ENCODE measurements at places on chromosomes 6 and 20.

DNA sequence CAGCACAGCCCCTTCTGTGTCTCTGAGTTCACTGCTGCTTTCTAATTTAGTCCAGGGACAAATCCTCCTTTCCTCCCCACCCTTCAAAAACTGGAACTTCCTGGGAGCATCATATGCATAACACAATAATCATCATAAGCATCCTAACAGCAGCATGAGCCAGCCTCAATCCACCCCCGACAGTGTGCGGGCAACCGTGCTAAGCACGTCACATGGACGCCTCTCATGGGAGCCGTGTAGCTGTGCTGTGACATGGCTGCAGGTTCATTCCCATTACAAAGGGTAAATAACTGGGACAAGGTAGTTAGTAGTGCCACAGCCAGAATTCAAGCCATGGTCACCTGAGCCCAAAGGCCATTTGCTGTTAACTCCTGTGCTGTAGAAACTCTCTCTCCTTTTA, 24.5 kb upstream of the ULBP3 start:
- no peak for DNase-seq

- DNase-seq, result no peak
These were observed 31.6 kb downstream of the PSMG4 start for GRCh38 chr6:3290149-3290930.

GRCh38 chr20:40710603-40711002, 21.6 kb upstream of the MAFB start:
- no peak for DNase-seq

DNA sequence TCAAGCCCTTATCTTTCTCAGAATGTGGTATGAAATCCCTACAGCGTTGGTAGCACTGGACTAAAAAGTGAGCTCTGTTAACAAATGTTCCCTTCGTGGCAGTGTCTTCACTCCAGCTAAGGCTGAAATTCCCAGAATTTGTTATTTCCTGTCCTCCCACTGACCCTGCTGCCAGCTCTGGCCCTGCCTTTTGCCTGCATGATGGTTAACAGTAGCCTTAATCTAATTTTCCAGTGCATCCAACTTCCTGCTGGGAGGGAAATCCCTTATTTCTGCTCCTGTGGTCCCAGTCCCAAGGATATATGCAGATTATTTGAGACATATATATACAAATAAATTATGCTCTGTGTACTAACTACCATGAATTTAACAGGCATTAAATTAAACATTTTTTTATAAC, 157.2 kb upstream of the CARMIL1 start:
- no peak for DNase-seq

DNA sequence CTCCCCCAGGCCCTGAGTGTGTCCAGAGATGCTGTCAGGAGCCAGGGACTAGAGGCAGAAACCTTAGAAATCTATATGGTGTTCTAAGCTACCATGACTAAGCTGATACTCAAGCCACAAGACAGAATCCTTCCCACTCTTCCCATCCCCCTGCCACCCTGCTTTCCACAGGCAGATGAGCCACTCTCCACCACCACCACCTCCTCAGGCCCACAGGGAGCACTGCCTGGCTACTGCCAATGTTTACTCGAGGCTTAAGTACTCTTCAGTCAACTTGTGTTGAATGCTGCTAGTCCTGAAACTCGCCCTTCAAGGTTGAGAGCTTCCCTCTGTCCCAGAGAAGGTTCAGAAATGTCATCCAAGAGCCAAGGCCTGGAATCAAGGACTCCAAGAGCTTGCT, 56.2 kb downstream of the CENPW start:
- no peak for DNase-seq

GRCh38 chr6:99668036-99668705, 61.5 kb downstream of the PRDM13 start:
- DNase-seq, result no peak

GRCh38 chr6:15715060-15715459, 52.2 kb upstream of the DTNBP1 start:
- peak; percentile 12 for DNase-seq

- no peak for DNase-seq
These were observed 12.7 kb downstream of the LRRN4 start for GRCh38 chr20:6040958-6041807.

- DNase-seq, result no peak
These were observed 12.0 kb downstream of the TPX2 start for GRCh38 chr20:31751126-31751525.

GRCh38 chr6:150200428-150201100, 57.7 kb downstream of the PPP1R14C start:
- no peak for DNase-seq

DNA sequence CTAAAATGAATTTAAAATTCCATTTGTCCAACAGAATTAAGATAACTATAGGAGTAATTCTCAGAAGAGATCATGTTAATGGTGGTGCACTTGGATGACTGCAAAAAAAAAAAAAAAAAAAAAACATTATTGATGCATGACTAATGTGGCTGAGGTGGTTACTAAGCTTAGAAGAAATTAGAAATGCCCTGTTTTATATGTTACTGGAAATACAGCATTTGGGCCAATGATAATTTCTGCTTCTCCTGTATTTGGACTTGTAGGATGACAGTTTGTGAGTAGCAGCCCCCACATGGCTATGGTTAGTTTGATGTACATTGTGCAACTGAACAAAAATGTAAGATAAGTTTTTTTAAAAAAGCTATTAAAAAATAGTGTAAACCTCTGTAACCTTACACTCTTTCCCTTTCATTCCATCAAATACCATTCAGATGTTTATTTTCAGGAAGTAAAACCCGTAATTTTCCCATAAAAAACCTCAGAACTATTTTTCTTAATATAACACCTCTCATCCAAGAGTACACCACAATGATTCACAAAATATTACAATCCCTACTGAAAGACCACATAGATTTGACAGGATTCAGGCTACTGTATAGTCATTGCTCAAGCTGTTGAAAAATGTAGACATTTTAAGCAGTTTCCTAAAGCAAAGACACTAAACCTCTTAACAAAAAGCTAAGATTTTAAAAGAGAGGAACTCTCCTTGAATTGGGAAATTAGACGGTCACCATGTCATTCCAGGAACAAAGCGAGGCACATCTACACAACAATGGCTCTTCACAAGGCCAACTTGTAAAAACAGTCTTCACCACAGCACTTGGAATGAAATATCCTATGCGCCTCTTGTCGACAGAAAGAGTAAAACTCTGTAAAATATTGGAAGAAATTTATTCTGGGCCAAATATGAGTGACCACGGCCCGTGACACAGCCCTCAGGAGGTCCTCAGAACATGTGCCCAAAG, 83.0 kb downstream of the WDR27 start:
- no peak for DNase-seq

DNA sequence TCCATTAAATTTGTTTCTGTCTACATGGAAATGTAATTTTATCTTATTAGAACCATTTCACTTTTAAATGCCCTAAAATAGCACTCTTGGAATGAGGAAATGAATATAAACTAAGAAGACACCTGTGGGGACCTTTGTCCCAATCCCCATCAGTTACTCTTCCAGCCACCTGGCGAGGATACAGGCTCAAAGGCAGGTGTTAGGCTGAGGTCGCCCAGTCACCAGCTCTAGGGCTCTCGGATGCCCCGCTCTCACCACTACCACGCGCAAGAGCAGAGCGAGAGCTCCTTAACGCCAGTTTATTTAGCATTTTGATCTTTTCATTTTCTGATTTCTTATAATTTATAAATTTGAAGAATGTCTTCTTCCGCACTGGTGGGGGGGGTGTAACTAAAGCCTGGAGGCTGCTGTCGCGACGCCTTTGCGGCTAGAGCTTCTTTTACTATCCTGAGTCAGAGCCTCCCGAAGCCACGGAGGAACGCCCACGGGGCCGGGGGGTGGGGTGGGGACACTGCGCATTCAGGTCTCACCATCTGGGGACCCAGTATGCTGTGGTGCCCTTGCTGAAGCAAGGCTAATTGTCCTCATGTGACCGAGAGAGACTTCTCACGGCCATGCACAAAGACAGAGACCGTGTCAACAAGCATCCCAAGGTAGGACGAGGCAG, 38.7 kb upstream of the AFDN start:
- DNase-seq, result no peak

- no peak for DNase-seq
These were observed 983.5 kb upstream of the FLRT3 start for GRCh38 chr20:15320941-15321340.

GRCh38 chr6:129936329-129937165, 75.4 kb upstream of the TMEM244 start:
- DNase-seq, result peak; percentile 20

DNA sequence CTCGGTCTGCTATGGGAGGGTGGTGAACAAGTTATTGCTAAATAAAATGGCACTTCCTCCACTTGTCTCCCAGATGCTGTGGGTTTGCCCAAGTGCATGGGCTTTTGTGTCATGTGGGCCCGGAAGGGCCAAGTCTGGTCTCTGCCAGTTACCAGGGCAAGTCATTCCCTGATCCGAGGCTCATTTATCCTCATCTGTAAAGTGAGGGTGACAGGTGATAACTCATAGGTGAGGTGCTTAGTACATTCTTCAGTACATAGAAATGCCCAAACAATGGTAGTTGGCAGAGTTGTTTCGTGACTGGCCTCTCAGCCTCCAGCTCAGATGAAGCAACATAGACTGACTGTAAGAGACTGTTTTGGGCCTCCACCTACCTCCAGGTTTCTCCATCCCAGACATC, 2.0 kb upstream of the MUCL3 start:
- no peak for DNase-seq

DNA sequence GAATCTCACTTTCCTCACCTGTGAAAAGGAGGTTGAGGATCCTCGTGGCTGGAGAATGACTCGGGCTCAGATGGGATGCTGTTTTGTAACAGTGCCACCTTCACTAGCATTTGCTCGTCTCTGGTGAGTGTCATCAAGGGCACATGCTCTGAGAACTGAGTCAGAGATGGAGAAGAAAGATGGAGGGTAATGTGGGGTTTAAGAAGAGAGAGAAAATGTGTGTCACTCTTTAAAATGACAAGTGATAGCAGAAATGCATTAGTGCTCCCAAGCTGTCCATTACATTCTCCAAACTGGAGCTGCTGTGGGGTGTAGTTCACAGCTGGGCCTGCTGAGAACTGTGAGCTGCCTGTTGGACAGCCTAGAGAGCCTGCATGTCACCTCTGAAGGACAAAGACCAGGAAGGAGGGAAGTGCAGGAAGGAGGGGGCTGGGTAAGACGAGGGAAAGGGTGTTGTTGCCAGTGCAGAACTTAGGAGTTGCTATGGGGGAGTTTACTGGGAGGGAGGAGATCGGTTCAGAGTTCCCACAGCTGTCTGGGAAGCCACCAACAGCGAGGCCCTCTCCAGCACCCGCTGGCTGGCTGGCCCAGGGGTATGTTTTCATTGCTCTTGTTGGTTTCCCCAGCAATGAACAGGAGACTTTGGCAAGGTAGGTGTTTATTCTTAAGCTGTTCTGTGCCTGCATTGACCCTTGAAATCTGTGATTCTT, 19.8 kb downstream of the GMPR start:
- DNase-seq, result no peak
